ENCODE measurements at places on chromosomes 11 and 22.

- peak; percentile 80 for DNase-seq
- H3K36me3 ChIP-seq = no peaks in the 10 kb centered on the region
- no peak overlapping the region for H3K27ac ChIP-seq
- peaks cover 75% of the 10 kb centered on the region for H3K4me1 ChIP-seq
- H3K27me3 ChIP-seq = peaks cover 100% of the 10 kb centered on the region
These were observed 5.4 kb downstream of the PAX6 start for GRCh38 chr11:31805629-31806185.

- peak; percentile 15 for DNase-seq
- H3K27ac ChIP-seq = no peak overlapping the region
- H3K4me1 ChIP-seq = peaks cover 13% of the 10 kb centered on the region
These were observed 10.5 kb downstream of the NUMA1 start for GRCh38 chr11:72069787-72070251.

- H3K4me1 ChIP-seq = no peaks in the 10 kb centered on the region
- H3K4me3 ChIP-seq = no peak overlapping the region
- H3K27me3 ChIP-seq = no peaks in the 10 kb centered on the region
- DNase-seq = no peak
- H3K36me3 ChIP-seq = peaks cover 28% of the 10 kb centered on the region
These were observed 14.6 kb downstream of the RBM4 start for GRCh38 chr11:66653123-66653522.

GRCh38 chr11:85062659-85063058 is 564.5 kb downstream of the DLG2 start:
- no peak overlapping the region for H3K27ac ChIP-seq
- DNase-seq = no peak
- H3K4me1 ChIP-seq = no peaks in the 10 kb centered on the region

GRCh38 chr11:116384407-116384806 is 388.4 kb downstream of the BUD13 start:
- H3K4me3 ChIP-seq = no peak overlapping the region
- no peaks in the 10 kb centered on the region for H3K27me3 ChIP-seq
- DNase-seq = no peak
- no peaks in the 10 kb centered on the region for H3K36me3 ChIP-seq

DNA sequence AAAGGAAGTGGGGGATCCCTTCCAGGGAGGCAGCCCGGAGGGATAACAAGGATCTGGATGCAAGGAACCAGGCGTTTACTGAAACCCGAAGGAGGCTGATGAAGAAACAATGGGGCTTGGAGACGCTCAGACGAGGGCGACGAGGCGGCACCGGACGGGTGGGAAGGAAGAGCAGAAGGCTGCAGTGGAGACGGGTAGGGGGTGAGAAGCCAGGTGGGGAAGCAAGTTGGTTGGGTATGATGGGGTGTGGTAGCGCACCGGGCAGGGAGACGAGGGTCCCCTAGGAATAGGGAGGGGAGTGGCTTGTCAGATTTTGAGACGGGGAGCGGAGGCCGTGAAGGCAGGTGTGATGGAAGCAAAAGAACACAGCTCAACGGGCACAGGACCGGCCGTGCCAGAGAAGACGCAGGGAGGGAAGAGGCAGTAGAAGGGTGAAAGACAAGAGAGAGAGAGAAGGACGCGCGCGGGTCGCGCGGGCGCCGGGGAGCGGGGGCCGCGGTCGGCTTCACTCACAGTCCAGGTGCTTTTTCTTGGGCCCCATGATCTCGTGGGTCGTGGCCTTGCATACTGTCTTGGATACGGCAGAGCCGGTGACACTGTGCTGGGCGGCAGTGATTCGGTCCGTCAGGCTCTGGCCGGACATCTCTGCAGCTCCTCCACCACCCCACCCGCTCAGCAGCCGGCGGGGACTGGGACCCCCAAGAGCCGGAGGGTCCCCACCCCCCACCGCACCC is 579 bp downstream of the PICALM start:
- H3K36me3 ChIP-seq = no peaks in the 10 kb centered on the region
- H3K4me3 ChIP-seq = peak overlapping the region; percentile 87
- peaks cover 33% of the 10 kb centered on the region for H3K4me1 ChIP-seq
- peak overlapping the region; percentile 99 for H3K27ac ChIP-seq

DNA sequence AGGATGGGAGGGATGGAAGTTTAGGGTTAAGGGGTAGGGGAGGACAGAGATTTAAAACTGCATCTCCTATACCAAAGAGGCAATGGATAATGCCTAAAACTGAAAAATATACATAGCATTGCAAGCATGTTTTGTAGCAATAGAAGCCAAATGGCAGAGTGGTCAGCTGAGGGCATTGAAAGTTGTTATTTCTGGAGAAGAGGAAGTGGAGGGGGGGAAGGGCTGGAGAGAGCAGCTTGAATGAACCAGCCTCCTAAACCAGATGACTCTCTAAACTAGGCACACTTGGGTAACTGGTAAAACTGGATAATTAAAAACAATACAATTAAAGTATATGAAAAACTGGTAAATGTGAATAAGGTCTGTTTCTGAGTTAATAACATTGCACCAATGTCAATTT is 70.3 kb upstream of the TP53I11 start:
- no peaks in the 10 kb centered on the region for H3K36me3 ChIP-seq
- H3K4me3 ChIP-seq = no peak overlapping the region
- H3K4me1 ChIP-seq = peaks cover 27% of the 10 kb centered on the region
- DNase-seq = no peak
- H3K27ac ChIP-seq = no peak overlapping the region
- H3K27me3 ChIP-seq = no peaks in the 10 kb centered on the region

- no peaks in the 10 kb centered on the region for H3K4me1 ChIP-seq
- H3K4me3 ChIP-seq = no peak overlapping the region
- H3K27me3 ChIP-seq = no peaks in the 10 kb centered on the region
- no peak overlapping the region for H3K27ac ChIP-seq
- peaks cover 7% of the 10 kb centered on the region for H3K36me3 ChIP-seq
These were observed 23.4 kb downstream of the HPS4 start for GRCh38 chr22:26460202-26460601.

DNA sequence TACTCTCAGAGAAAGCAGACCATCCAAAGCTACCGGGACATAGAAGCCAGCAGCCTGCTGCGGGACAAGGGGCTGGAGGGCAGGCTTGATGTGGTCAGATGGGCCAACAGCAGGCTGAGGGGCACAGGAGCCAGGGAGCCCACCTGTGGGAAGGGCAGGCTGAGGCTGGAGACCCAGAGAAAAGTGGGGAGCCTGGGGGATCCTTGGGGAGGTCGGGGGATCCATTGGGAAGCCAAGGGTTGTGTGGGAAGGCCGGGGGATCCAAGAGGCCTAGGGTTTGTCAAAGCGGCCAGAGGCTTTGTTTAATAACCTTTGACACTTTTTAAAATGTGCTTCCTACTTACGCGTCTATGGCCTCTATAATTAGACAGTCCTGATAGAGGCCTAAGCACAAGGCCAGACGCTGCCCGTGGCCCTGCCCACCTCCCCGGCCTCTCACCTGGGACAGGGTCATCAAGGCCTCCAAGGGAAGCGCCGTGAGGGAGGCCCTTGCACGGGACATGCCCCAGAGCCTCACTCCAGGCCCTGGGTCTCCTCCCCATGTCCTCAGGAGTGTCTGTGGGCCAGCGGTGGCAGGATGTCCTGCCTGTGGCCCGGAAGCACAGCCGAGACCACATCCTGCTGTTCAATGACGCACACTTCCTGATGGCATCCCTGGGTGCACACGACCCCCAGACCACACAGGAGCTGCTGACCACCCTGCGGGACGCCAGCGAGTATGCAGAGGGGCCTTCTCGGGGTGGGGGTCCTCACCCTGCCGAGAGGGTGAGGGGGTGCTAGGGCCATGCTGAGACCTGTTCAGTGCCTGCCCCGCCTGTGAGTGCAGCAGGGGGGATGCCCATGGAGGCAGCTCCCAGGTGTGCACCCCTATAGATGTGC is 8.6 kb upstream of the GTSE1 start:
- H3K36me3 ChIP-seq = peaks cover 6% of the 10 kb centered on the region
- H3K27me3 ChIP-seq = no peaks in the 10 kb centered on the region
- no peaks in the 10 kb centered on the region for H3K4me1 ChIP-seq
- H3K27ac ChIP-seq = no peak overlapping the region
- DNase-seq = no peak

DNA sequence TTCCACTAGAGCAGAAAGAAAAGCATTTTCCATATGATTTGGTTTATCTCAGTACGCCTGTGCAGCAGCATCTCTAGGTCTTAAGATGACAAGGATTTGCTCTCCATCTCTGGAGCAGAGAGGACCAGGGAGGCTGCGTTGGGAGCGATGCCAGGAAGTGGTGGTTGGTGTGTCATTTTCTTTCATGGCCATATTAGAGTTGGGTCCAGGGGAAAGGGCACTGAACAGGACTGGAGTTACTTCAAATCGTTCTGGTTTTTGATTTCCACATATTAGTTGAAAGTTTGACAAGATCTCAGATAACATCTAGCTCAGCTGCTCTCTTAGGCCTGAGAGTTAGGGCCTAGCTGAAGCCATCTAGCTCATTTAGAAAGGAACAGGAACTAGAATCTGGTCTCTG is 157.7 kb downstream of the ADAMTS15 start:
- no peaks in the 10 kb centered on the region for H3K27me3 ChIP-seq
- no peaks in the 10 kb centered on the region for H3K36me3 ChIP-seq
- peaks cover 8% of the 10 kb centered on the region for H3K4me1 ChIP-seq

GRCh38 chr11:46107780-46108179 is 13.5 kb downstream of the PHF21A start:
- no peaks in the 10 kb centered on the region for H3K27me3 ChIP-seq
- H3K36me3 ChIP-seq = no peaks in the 10 kb centered on the region
- no peak overlapping the region for H3K27ac ChIP-seq
- DNase-seq = no peak

DNA sequence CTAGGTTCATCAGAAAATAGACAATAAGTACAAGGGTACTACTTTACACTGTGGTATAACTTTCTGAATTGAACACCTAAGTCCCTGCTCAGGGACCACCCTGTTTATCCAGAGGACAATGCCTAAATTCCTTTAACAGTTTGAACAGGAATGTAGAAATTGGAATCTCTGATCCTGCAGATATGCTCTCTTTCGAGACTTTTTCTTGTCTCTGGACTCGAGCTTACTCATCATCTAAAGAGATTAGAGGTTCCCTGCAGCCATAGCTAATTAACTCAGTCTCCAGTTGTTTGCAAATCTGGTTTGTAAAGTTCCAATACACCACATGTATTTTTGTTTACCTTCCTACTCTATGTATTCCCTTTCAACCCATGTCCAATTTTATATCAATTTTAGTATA is 1.0 kb downstream of the HOATZ start:
- no peaks in the 10 kb centered on the region for H3K36me3 ChIP-seq
- DNase-seq = no peak
- peaks cover 22% of the 10 kb centered on the region for H3K4me1 ChIP-seq
- H3K27ac ChIP-seq = no peak overlapping the region
- no peak overlapping the region for H3K4me3 ChIP-seq

DNA sequence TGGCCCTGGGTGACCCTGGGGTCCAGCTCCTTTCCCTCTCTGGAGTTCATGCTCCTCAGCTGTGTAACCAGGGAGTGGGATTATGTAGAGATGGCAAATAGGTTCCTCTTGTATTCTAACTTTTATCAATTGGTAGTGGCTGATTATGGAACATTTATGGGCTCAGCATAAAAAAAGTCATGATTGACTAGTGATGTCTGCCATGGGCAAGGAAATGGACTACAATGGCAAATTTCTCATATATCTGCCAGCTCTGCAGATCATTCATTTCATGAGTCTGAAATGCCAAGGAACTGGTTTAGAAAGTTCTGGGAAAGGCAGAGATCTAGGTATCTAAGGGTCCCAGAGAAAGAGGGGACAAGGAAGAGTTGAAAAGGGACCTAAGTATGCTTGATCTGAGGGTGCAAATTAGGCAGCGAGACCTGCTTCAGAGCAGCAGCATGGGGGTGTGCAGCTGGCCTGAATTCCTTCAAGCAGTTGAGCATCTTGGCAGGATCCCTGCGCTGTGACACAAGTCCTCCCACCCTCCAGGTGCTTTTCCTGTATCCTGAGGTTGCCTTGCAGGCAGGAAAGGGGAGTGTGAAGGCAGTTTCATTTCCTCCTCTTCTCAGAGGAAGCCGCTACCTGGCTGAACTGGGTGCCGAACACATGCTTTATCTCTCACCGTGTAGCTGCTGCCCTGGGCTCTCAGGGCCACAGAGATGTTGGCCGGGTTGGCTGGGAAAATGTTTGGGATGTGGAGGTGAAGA is 10.4 kb downstream of the SLC15A3 start:
- no peaks in the 10 kb centered on the region for H3K36me3 ChIP-seq
- no peaks in the 10 kb centered on the region for H3K27me3 ChIP-seq
- no peak overlapping the region for H3K27ac ChIP-seq
- DNase-seq = no peak
- no peaks in the 10 kb centered on the region for H3K4me1 ChIP-seq

DNA sequence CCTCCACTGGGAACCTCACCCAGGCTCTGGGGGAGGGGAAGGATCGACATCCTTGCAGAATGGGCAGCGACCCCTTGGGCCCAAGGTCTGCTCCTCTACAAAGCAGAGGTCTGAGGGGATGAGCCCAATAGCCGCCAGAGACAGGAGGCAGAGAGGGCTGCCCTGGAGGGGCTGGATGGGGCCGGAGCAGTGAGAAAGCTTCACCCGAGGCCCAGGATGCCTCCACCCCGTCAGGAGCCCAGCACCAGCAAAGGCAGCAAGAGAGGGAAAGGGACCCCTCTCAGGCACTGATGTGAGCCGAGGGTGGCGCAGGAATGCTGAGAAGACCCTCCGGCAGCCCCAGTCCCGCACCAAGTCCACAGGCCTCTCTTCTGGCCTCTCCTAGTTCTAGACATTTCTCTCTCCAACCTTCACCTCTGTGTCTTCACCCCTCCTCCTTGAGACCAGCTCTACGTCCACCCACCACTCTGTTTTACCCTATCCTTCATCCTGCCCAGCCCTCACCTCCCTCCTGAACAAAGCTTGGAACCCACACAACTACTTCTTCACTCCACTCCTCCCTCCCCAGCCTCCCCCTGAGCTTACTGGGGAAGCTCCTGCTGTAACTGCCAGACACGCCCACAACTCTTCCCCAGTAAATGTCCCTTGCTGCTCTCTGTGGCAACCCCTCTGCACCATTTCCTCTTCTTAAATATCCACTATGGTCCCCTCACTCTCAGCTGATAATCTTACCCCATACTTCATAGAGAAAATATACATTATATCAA is 131.9 kb downstream of the MPPED1 start:
- H3K4me3 ChIP-seq = no peak overlapping the region
- no peaks in the 10 kb centered on the region for H3K36me3 ChIP-seq
- no peak for DNase-seq
- H3K4me1 ChIP-seq = no peaks in the 10 kb centered on the region
- H3K27me3 ChIP-seq = no peaks in the 10 kb centered on the region

- DNase-seq = peak; percentile 95
- H3K4me1 ChIP-seq = no peaks in the 10 kb centered on the region
- no peak within 1 kb of the TSS for H3K27ac ChIP-seq
- peak within 1 kb of the TSS; percentile 79 for H3K4me3 ChIP-seq
- H3K36me3 ChIP-seq = no peaks in the 10 kb centered on the region
These were observed at the start of gene ADAMTS15 for GRCh38 chr11:130448416-130449309. TSS of gene ADAMTS15 (plus strand) at chr11:130448645. CDS start at chr11:130448974, 329 bp downstream.

- H3K4me3 ChIP-seq = no peak overlapping the region
- H3K27me3 ChIP-seq = no peaks in the 10 kb centered on the region
- no peak for DNase-seq
- H3K27ac ChIP-seq = no peak overlapping the region
- H3K36me3 ChIP-seq = no peaks in the 10 kb centered on the region
- H3K4me1 ChIP-seq = no peaks in the 10 kb centered on the region
These were observed 1506.8 kb downstream of the BRD1 start for GRCh38 chr22:48320683-48321451.
